ENCODE measurements at places on chromosomes 12 and 14.

- DNase-seq, result no peak
Observed at GRCh38 chr14:89212386-89213235, 204.4 kb downstream of the FOXN3 start.

- DNase-seq, result no peak
Observed at GRCh38 chr12:57751432-57751787, 700 bp downstream of the CDK4 start.

- no peak for DNase-seq
Observed at GRCh38 chr14:77579780-77580179, 36.7 kb downstream of the SPTLC2 start.

DNA sequence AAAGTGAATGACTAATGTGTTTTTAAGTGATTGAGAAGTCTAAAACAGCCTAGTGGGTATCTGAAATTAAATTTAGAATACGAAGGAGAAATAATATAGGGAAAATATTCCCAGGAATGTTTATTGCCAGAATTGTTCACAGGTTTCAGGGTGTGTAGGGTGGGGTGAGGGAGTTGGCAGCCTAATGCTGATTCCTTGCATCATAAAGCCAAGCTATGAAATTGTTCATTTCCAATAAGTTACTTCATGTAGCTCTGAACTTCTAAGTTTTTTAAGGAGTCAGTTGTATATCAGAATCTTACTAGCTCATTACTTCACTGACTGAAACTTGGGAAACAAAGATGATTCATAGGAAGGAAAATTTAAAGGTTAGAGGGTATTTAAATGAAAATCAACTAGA lies 56.4 kb downstream of the RAB35 start:
- DNase-seq, result no peak

Measured in suppressor macrophage treated with lipopolysaccharide for 1 hour (primary cell).